ENCODE measurements at places on chromosomes 2 and 18.

GRCh38 chr2:55766947-55767346 is 73.3 kb upstream of the PNPT1 start:
- DNase-seq, result no peak

DNA sequence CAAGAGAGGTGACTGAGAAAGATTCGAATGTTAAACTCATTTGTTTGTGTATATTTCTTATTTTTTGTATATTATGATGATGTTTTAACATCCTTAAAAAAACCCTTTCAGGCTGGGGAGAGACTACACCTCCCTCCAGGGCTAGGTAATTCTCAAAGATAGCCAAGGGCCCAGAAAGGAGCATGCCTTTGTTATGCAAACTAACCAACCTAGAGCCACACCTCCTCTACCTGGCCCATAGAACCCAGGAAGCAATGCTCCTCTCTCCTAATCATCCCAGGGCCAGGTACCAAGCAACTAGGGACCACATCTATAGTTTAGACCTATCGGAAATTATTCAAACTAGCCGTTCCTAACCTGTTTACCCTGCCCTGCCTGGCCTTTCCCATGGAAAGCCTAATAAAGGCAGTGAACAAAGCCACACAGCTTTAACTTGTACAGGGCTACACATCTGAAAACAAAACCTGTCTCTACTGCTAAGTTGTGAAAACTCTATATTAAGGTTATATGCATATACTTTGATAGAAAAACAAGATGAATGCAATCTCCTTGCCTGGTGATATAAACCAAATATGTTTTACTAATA is 79.7 kb downstream of the COLEC12 start:
- DNase-seq, result no peak

DNA sequence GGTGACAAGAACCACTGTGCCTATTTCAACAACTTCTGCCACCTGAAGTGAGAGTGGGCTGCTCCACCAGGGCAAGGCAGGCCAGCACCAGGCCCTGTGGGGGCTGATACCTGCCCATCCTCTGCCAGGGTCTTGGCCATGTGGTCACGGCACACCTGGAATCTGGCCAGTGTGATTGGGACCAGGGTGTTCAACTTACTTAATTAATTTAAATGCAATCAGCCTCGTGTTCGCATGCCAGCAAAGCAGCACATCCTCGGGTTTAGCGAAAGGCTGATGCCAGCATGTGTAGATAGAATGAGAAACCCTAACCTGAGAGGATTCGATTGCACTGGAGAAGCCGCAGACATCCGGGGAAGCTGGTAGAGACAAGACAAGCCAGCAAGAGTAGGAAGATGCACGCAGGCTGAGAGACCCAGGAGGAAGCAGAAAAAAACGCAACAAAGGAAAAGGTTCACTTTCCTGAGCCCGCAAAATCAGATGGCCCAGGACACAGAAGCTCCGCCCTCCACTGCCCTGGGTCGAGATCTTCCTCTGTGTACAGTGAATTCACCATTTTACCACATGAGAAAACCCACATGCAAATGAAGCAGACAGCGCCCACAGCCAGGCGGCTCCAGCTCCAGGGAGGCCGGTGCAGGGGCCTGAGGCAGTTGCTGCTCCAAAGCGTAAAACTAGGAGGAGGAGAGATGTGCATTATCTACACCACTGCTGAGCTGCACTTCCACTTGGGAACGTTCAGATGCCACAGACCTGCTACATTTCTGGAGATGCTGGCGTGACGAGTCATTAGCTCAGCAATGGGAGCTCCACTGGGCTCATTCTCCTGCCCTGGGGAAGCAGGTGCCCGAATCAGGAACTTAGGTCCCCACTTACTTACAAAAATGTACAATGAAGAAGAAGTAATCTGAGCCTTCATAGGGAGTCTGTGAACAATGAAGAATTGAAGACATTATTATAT is 92.1 kb downstream of the TMEM18 start:
- DNase-seq, result peak; percentile 2

DNA sequence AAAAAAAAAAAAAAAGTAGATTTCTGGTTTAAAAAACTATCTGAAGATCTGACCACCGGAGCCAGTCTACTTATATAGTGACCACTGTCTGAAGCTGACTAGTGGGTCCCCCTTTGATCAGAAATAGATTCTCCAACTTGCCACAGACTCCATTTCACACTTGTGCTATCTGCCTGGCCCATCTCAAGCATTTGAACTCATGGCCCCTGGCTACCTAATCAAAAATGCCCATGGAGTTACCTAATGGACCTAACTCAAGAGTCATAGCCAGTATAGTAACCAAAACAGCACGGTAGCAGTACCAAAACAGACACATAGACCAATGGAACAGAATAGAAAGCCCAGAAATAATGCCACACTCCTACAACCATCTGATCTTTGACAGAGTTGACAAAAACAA is 17.0 kb upstream of the ATL2 start:
- no peak for DNase-seq

DNA sequence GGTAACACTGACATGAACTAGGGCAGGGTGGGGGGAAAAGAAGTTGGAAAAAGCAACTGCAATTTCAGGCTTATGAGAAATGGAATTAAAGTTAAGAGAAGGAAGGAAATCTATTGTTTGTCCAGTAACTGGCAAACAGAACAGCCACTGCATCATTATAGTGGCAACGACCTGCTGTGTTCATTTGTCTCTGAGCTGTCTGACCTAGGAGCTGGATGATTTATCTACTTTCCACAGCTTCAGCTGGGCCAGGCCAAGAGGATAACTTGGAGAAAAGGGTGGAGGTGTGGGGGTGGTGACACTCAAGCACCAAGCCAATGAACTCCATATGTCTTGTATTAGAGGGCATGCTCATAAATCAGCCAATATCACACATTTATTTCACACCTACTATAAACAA is 291.5 kb upstream of the KLHL29 start:
- DNase-seq, result peak; percentile 18

DNA sequence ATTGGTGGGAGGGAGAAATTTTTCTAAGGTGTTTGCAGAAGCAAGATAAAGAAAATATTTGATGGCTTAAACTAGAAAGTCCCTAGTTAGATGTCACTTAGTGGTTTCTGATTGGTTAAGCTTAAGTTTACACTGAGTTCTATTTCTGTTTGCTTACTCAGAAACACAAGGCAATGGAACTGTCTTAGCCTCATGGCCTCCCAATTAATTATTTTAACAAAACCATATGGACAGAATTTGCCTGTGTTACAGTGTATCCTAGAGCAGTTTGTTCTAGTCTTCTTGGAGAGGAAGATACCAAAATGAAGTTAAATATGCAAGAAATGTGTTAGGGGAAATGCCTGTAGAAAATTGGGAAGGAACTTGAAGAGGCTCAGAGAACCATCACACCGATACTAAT is 4.6 kb upstream of the IMPACT start:
- DNase-seq, result no peak

GRCh38 chr2:71220743-71221142 is 6.2 kb downstream of the PAIP2B start:
- no peak for DNase-seq

GRCh38 chr2:142741764-142742269 is 135.6 kb upstream of the KYNU start:
- DNase-seq, result no peak

GRCh38 chr2:33426666-33427231 is 49.7 kb upstream of the RASGRP3 start:
- peak; percentile 61 for DNase-seq

DNA sequence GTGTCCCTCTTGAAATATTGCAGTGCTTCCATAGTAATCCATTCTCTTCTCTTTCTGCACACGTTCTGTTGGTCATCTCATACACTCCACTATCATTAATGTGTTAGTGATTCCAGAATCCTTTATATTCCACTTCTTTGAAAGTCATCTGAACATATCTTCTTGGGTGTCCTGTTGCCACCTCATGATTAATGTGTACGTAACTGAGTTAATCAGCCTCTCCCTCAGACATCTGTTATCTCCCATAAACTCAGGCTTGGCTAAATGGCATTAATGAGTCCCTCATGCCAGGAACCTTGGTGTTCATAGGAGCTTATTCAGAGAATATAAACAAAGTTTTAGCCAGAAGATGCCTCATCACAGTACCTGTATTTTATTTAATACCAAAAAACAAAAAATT is 126.4 kb downstream of the NCOA1 start:
- DNase-seq, result no peak

DNA sequence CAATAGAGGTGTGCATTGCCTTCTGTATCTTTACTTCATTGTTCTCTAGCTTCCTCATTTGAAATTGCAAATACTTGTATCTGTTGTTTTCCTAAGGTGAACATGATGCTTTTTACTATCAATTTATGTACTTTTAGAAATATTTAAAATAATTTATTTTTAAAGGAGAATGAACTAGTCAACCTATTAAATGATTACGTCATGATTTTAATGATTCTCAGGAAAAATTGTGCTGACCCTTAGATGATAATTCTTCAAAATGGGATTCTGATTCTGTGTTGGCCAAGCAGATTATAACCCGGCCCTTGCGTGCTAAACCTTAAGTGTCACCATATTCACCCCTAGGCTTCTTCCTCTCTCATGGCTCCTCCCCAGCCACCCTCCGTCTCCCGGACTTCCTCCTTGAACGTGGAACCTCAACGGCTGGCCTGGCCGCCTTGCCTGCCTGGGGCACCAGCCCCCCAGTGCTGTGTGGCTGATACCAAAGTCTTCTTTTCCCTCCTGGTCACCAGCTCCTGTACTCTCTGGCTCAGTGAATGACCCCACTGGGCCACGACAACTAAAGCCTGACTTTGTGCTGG is 292.0 kb downstream of the GBX2 start:
- no peak for DNase-seq

GRCh38 chr2:67674668-67675067 is 277.5 kb downstream of the ETAA1 start:
- no peak for DNase-seq

Measured in WERI-Rb-1 (cell line).